ENCODE measurements at places on chromosomes 12 and 14.

DNA sequence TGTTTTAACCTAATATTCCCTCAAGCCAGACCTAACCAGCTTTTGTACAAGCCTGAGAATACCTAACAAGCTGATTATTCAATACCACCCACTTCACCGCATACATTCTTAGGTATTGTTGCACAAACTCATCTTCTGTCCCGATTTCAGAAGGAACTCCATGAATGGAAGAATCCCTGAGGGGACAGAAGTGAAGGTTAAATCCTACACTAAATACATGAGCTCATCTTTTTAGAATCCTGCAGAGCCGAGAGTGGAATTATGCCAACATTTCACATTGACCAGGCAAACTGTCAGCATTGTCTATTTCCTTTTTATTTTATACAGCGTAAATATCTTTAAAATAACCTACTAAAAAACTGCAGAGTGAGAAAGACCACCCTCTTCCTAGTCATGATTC, 140.7 kb upstream of the PRICKLE1 start:
- DNase-seq = no peak

DNA sequence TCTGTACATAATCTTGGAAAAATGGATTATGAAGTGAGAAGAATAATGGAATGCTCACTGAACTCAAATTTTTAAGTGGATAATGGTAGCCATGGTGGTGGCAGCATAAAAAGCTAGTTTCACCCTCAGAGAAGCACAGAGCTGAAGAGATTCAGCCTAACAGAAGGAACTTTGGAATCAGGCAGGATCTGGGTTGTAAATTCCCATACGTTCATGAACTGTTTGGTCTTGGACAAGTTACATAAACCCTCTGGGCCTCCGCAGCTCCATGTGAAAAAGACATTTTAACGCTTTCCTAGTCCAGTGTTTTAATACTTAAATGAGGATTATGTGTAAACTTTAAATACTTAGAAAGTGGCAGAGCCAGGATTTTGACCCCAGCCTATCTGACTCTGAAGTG, 26.6 kb downstream of the JKAMP start:
- DNase-seq = no peak

- DNase-seq = no peak
Measured at GRCh38 chr14:59961518-59962062, 41.6 kb downstream of the LRRC9 start.

- DNase-seq = no peak
Measured at GRCh38 chr12:79298506-79298905, 392.3 kb downstream of the PAWR start.

DNA sequence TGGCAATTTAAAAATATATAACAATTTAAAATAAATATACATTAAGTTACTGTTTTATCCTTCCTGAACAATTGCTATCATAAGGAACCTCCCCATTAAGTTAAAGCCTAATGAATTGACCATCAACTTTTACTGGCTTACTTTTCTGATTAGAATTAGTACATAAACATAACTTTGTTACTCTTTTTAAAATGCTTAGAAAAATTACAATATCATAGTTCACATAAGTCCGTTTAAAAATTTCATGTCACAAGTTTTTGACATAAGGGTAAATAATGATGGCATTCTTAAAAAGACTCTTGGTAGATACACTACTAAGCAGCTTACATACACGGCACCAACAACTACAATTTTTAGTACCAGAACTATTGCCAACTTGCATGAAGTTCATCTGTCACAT, 1308.6 kb downstream of the FSCB start:
- no peak for DNase-seq

GRCh38 chr12:93713060-93713459, 35.9 kb downstream of the CRADD start:
- DNase-seq = no peak

DNA sequence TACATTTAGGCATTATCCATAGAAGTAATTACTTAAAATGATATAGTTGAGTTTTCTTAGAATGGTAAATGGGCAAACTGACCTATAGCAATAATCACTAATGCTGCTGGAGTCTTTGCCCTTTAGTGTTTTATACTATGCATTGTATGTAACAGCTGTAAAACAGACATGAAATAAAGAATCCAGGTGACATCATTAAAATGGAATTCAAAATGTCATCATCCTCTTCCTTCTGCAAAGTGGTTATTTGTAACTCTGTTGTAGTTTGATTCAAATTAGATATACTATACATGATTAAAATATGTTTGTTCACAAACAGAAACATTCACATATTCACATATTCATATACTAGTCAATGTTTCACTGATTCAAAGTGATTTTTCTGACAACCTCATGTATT, 598.8 kb downstream of the SLC16A7 start:
- DNase-seq = no peak

GRCh38 chr14:97267509-97267908, 470.3 kb downstream of the VRK1 start:
- DNase-seq = no peak

DNA sequence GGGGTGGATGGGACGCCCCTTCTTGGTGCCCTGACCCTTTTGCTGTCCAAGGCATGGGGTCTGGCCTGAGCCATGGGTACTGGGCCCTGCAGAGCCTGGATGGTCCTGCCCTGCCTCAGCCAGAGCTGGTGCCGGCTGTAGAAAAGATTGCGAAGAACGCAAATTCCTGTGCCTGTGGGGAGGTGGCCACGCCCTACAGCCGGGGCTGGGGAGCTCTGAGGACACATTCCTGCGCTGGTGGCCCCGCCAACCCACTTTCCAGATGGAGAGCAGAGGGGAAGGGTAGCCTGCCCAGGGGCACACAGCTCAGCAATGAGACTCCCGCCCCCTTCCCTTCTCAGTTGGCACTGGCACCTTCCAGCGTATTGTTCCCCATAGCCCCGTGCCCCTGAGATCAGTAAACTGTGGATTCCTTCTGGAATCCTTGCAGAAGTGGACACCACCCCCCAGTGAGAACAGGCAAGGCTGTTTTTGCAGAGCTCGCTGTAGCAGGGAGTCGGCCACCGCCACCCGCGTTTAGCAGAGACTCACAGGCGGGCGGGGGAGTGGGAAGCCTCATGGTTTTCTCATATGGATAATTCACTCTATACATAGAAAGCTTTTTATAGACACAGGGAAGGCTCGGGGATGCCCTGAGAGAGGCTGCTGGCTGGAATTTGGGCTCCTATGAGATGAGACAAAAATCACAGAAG, 8.6 kb downstream of the INF2 start:
- no peak for DNase-seq

DNA sequence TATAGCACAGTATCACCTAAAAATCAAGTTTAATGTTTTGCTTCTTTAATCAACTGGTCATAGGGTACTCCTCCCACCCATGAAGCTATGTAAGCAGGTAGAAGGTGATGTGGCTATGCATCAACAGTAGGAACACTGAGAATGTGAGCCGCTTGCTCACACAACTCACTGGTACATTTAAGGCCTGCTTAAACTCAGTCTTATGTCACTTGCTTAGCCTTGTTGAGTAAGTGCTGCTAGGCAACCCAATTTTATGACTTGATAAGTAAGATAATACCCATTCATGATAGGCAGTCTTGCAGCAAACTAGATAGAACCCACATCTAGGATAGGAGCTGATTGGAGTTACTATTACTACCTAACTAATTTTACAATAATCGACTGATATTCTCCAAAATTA, 70.0 kb upstream of the BMP4 start:
- DNase-seq = no peak

- no peak for DNase-seq
Measured at GRCh38 chr14:63045612-63046320, 508 bp upstream of the KCNH5 start.

DNA sequence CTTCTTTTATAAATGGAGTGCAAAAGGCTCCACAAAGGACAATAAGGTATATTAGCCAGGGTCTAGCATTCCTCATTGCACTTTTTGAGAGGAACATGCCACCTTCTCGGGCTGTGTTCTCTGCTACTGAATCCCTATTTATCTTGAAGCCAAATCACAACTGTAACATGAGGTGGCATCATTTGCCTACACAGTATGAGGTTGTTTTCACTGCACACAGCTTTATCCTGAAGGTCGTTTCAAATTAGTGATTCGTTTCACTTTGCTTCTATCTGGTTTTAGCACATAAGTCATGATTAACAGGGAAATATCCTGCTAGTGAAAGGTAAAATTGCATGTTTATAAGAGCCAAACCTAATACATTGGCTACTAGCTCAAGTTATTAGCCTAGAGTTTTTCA, 153.8 kb downstream of the SLC35F4 start:
- no peak for DNase-seq

GRCh38 chr14:102903248-102903888, 19.1 kb upstream of the AMN start:
- DNase-seq = peak; percentile 53

- no peak for DNase-seq
Measured at GRCh38 chr12:116397148-116397547, 119.7 kb upstream of the MED13L start.

DNA sequence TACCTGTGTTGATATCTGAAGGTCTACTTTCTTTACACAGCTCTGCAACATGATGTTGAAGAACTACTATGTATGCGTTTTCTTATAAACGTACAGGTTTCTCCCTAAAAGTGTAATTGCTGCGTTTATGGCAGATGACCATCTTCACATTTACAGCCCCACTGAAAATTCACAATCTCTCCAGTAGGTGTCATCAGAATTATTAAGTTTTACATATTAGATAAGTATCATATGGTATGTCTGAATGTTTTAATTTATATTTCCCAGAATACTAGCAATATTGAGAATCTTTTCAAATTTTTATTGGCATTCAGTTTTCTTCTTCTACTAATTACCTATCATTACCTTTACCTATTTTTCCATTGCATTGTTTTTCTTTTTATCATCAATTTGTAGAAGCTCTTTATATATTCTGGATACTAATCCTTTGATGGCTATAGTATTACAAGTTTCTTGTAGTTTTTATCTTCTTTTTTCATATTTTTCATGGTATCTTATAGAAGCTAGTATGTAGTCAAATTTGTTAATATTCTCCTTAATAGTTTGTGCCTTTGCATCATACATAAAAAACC, 123.5 kb downstream of the CAPZA3 start:
- DNase-seq = no peak
